Activated naive CD4-positive, alpha-beta T cell treated with Interleukin-2 at 50 U/mL for 16 hours (primary cell): ENCODE measurements at places on chromosomes 6 and 20.

- no peak for DNase-seq
Observed at GRCh38 chr20:878511-879307, 37.4 kb downstream of the ANGPT4 start.

- no peak for DNase-seq
Observed at GRCh38 chr6:53916804-53917463, 122.1 kb downstream of the LRRC1 start.

- no peak for DNase-seq
Observed at GRCh38 chr20:52242237-52243230, 51.0 kb upstream of the ZFP64 start.

DNA sequence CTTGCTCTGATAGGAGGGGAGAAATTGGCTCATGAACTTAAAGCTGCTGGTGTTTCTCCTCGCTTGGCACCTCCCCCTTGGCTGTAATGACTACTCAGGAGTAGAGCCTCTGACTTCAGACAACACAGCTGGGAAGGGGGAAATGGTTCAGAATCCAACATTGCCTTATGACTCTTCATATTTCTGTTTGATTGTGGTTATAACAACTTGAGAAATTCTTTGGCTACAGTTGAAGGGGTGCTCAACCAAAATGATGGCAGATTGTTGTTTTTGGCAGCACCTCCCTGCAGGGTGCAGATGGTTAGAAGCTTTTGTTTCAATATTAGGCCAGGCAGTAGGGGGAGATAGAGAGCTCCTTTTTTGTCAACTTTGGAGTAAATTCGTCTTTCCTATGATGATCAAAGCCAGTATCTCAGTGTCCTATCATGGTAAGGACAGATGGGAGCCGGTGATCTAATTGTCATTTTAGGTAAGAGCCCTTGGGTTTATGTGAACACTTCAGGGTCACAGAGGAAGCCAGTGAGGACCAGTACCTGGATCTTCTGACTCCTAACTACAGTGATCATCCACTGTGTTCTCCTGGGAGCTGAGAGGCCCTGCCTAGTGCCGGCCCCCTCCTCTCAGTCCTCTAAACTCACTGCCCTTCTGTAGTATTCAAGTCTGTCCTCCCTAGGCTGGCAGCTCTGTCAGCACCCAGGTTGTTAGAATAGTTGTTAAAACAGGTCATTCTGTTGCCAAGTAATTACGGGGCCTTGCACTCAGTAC, 39.9 kb downstream of the RPRD1B start:
- DNase-seq, result no peak

GRCh38 chr6:143055213-143055612, 5.5 kb upstream of the AIG1 start:
- DNase-seq, result no peak

GRCh38 chr20:59031564-59032022, 542 bp downstream of the ATP5F1E start:
- DNase-seq, result peak; percentile 23

DNA sequence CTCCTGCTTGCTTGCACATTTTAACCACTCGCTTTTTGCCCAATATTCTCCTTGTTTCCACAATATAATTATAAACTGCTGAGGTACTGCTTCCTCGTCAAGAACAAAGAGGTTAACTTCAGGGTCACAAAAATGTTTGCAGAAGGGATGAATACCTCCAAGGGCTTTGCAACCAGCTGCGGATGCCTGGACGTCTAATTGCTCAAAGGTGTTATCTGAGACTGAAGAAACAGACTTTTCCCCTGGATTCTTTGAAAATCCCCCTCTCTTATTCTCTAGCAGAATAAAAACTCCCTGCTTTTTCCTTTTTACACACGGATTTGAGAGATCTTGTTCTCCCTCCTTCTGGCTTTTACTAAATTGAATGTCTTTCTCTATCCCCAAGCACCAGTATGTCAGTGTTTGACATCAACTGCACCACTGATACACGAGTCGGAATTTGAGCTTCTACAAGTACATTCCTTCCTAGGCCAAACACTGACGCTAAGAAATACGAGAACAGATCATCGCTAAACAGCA, 336 bp upstream of the SMPDL3A start:
- DNase-seq, result no peak

- no peak for DNase-seq
Observed at GRCh38 chr6:77456531-77457248, 6.6 kb downstream of the HTR1B start.

GRCh38 chr6:132919045-132919860, 104.9 kb downstream of the RPS12 start:
- no peak for DNase-seq

DNA sequence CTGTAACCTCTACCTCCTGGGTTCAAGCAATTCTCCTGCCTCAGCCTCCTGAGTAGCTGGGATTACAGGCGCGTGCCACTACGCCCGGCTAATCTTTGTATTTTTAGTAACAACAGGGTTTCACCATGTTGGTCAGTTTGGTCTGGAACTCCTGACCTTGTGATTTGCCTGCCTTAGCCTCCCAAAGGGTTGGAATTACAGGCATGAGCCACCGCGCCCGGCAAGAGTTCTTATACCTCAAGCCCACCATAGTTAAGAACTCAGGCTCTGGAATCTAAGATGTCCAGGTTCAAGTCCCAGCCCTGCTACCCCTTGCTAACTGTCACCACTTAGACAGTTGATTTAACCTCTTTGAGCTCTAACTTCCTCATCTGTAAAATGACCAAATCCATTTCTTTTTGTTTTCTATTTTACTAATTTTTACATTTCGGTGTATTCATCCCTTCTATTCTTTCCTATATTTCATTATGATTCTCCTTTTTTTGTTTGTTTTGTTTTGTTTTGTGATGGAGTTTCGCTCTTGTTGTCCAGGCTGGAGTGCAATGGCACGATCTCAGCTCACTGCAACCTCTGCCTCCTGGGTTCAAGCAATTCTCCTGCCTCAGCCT, 104.8 kb upstream of the ZNF217 start:
- no peak for DNase-seq

DNA sequence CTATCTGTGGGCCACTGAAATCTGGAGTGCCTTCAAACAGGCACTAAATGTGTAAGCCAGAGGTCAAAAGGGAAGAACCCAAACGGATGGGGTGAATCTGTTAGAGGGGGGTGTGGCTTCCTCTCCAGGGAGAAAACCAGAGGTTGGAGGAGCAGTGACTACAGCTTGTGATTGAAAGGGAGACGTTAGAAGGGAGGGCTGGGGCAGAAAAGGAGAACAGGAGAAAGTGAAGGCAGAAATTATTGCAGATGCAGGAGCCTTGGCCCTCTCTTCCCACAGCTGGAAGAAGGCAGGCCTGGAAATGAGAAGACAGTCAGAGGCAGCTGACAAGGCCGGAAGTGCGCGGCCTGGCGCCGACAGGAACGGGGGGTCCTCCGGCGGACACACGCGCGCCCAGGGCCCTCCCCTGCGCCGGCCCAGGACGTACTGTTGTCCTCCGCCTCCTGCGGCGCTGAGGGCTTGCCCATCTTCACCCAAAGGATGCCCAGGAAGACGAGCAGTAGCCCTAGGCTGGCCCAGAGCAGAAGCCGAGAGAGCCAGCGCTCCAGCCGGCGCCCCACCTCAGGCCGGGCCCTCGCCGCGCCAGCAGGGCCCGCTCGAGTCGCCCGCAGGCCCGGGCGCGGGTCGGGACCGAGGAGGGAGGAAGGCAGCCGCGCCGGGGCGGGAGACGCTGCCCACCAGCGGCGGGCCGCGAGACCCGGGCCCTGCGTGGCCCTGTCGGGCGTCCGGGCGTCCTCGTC, 806 bp downstream of the LEMD2 start:
- DNase-seq, result peak; percentile 62

DNA sequence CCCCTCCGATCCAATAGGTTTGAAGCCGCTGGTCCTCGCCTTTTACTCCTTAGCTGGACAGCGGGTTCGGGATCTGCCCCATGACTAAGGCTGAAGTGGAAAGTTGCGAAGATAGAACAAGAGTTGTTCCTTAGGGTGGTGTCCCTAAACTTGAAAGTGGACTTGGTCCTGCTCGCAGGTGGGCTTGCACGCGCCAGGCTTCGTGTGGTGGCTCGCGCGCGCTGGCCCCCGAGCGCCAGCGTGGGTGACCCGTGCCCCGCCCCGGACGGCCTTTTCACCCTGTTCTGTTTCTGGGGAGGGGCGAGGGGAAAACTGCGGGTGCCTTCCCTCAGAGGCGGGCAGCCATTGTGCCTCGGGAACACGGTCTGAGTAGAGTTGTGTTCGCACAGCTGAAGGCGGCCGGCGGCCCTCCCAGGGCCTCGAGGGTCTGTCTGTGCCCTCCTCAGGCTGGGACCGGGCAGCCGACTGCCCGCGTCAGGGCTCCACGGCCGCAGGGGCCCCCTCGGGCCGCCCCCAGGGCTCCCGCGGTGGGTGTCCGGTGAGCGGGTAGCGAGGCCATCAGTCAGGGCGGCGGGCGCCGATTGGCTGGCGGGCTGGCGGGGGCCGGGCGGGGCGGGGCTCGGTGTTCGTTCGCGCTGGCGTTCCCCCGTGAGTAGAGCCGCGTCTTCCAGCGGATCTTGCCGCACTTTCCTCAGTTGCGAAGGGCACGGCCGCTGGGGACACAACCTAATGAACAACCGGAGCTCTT, 33.0 kb downstream of the RREB1 start:
- peak; percentile 82 for DNase-seq

GRCh38 chr6:100678027-100678426, 203.1 kb downstream of the ASCC3 start:
- no peak for DNase-seq
